ENCODE measurements at places on chromosomes 6 and 20. TPM values are rescaled to one million over a fixed set of nuclear protein-coding genes. Genes with fewer than 3 reads are reported as not detected.
A peak's percentile ranks its signal among the peaks of the same experiment; 100 is the strongest.

DNA sequence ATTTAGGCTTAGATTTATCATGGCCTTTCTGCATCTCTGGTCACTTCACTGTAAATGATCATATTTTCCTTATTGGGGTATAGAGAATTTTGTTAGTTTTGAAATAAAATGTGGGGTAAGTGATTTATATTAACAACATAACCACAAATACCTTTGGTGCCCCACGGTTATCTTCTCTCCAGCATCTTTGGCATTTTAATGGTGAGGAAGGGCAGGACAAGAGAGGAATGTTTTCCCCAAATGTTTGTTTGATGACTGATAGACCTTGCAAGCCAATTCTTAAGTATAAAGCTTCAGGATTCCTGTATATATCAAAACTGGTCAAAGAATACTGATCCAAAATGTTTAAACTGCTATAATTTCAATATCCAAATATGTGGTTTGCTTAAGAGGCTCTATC, 171.6 kb upstream of the SMLR1 start:
- peak; percentile 15 for DNase-seq

GRCh38 chr20:49214571-49214970, 4.6 kb upstream of the DDX27 start:
- DNase-seq: peak; percentile 39

DNA sequence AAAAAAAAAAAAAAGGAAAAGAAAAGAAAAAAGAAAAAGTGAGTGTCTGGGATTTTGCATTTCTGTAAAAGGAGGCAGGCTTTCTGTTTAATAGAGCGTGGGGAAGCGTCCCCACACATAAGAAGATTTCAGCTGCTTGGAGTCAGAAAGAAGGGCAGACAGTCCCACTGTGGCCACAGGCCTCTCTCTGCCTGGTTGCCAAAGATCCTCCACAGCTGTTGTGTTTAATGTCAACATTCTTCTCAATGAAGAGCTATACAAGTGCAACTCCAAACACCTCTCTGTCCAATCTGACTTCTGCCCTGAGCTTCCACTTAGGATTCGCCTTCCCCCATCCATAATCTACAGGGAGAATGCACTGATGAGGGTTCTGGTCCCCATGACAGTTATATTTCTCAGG, 64.3 kb upstream of the MLN start:
- no peak for DNase-seq

- peak; percentile 63 for DNase-seq
Observed at GRCh38 chr6:73951183-73951582, 255.2 kb downstream of the CD109 start.

DNA sequence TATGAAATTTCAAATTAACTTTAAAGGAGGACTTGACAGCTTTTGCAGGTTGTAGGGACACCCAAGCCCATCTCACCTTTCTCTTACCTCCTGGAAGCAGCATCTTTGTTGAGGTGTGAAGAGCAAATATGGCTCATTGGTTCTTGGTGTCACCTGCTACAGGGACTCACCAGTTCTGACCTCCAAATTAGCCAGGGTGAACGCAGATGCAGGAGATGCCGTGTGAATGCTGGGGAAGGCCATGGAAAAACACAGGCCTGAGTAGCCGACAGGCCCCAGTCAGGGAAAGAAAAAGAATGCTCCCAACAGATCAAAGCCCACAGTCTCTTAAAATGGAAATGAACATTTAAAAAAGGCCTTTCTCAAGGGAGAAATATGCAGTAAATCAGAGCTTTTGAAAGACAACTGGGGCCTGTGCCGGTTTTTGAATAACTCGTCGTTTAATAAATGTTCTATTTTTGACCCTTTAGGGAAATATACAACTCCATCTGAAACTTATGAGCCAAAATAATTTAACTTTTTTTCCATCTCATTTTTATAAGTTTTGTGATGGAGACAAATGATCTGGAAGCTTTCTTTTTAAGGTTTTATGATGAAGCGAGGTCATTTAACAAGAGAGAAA, 167.5 kb downstream of the CD83 start:
- DNase-seq: no peak

- no peak for DNase-seq
Observed at GRCh38 chr20:35756404-35756803, 14.3 kb upstream of the RBM39 start.

Gene ID1
- polyA plus RNA-seq: 248 TPM

GRCh38 chr6:149065658-149066556, 251.6 kb upstream of the TAB2 start:
- DNase-seq: no peak

Gene CST9
- not detected for polyA plus RNA-seq

Gene TCF21
- 4.0 TPM for polyA plus RNA-seq

DNA sequence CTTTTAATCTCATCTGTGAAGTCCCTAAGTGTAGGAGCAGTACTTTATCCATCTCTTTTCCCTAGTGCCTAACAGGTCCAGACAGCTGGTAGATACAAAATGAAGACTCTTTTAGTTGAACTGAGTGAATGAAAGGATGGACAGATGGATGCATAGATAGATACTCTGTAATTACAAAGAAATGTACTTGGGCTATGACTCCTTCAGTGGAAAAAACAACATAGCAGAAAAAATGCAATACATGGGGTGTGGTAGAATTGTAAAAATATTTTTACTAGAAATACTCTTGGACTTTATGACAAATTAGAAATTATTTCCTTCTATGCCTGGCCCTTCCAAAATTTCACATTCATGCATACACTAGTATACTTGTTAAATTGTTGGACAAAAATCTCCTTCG, 29.3 kb downstream of the KCNQ5 start:
- DNase-seq: peak; percentile 60

Gene EYS
- 0.10 TPM for polyA plus RNA-seq

DNA sequence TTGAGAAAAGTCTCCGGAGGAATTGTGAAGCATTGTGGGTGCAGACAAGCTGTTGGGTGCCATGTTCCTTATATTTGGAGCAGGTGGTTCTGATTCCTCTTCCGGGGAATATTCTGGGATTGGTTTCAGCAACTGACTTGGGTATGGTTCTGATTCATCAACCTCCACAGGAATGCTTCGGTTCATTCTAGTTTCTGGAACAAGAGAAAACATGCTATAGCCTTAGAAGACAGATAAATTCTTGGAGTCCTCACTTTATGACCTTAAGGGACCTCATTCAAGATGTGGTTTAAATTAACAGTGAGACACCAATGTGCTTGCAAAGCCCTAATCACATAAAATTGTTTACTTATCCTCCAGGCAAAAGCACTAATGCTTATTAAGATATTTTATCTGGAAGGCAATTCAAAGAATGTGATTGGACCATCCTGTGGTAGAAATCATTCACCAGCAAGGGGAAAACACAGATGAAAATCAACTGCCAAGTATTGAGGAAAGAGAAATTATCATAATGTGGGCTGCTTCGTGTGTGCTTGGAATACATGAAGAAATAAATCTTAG, 13.7 kb downstream of the TRAF3IP2 start:
- DNase-seq: peak; percentile 83

Gene SLC17A9
- 23.2 TPM for polyA plus RNA-seq

GRCh38 chr6:20811109-20811761, 277.0 kb downstream of the CDKAL1 start:
- peak; percentile 94 for DNase-seq

DNA sequence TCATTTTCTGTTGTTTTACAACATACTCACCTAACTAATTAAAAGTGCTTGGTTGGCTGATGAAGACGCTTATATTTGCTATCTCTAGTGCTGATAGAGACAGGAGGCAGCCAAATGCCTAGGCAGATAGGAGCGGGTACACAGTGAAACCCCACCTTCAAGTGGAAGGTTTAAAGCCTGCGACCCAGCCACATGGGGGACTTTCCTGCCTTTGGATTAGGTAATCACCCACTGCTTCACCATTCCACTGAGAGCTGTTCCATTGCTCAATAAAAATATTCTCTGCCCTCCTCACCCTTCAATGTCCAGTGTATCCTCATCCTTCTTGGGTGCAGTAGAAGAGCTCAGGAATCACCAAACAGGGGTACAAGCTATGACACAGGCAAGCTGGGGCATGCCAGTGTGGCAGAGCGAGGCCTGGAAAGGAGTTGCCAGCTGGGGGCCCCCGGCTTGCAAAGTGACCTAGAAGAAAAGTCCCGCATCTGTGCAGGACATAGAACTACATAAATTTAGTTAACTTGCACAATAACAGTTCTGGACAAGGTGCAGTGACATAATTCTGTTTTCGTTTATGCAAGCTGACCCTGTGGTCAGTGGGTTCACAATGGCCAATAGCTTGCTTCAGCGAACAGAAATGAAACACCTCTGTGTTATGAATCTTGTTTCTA, 112.0 kb upstream of the MLIP start:
- no peak for DNase-seq

- peak; percentile 86 for DNase-seq
Observed at GRCh38 chr6:43771858-43772680, 2.1 kb downstream of the VEGFA start.

GRCh38 chr20:50607436-50607835, 83.9 kb downstream of the RIPOR3 start:
- no peak for DNase-seq

- peak; percentile 82 for DNase-seq
Observed at GRCh38 chr6:16903470-16903869, 142.2 kb upstream of the ATXN1 start.

GRCh38 chr20:46232539-46232938, 75.8 kb downstream of the CDH22 start:
- no peak for DNase-seq

DNA sequence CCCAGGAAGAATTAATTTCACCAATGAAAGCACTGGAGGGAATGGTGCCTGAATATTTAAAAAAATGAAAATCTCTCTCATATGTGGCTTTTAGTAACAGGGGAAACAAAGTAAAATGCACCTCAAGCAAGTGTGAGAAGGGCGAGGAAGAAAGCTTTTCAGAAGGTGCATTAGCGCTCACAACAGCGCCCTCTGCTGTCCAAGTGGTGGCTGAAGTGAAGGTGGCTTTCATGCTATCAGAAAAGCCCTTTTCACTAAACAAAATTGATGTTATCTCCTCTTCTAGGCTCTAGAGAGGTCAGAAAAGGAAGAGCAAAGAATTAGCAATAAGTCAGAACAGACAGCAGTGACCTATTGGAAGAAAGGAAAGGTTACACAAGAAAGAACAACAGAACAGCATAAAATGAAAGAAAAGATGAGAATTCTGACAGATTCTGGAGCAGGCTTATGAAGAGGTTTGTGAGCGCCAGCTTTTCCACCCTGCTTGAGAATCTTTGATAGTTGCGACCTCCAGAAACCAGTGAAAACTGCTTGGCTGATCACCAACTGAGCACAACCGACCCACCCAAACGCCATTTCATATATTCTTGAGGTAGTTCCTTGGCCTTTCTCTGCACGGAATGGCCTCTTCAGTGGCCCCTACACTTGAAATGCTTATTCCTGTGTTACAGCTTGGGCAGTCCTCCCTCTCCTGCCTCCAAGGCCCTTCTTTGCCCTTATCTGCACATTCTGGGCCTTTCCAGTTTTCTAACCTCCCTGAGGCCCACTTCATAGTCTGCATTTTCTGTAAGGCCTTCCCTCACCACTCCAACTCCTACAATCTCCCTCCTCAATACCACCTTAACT, 45.3 kb downstream of the SMLR1 start:
- peak; percentile 63 for DNase-seq

Gene XKR7
- not detected for polyA plus RNA-seq

DNA sequence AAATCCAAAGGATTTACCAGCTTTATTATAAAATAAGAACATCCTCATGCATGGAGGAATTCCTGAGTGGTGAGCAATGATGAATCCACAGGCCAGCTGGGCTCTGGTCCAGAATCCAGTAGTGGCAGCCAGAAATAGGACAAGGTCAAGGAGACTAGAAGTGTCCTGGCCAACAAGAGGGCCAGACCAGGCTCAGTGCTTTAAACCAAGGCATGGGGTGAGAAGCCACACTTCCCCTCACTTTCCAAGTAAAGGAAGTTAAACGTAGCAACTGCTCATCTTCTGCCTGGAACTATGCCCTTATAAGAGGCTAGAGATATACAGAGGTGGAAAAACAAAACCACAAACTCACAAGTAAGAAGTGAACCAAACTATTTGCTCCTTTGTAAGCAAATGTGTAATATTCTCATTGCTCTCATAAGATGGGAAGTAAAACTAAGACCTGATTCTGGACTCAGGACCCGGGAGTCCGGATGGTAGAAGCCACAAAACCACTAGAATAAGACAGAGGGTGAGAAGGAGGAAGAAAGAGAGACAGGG, 253.2 kb downstream of the UST start:
- DNase-seq: peak; percentile 91

Gene FAM209B
- polyA plus RNA-seq: not detected

DNA sequence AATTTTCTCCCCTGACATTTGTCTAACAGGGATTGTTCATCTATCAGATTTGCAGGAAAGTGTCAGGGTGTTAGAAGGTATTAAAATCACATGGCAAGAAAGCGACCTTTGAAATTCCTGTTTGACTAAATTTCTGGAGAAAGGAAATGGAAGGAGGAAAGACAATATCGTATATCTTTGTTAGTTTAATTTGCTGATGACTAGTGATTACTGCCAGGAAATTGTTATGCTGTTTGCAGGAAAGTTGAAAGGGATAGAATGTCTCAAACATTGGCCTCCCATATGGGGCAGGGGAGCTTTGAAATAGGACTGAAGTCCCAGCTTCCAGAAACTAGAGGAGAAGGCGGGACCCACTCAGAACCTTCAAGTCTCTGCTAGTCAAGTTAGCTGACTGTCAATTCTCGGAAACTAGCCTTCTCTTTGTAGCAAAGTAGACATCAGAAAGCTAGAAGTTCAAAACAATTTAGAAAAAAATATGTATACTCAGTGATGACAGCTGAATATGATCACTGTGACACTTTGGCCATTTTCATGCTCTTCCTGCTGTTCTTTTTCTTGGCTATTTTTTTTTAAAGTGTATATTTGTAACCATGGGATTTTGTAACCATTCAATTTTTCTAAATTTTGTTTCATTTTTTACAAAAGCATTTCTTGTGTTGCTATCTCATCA, 53.4 kb upstream of the RALGAPA2 start:
- no peak for DNase-seq

GRCh38 chr6:124872361-124873065, 89.7 kb upstream of the RNF217 start:
- DNase-seq: no peak

GRCh38 chr6:3620389-3620788, 131.1 kb downstream of the PXDC1 start:
- DNase-seq: no peak

- no peak for DNase-seq
Observed at GRCh38 chr6:16301511-16301910, 63.1 kb downstream of the GMPR start.

DNA sequence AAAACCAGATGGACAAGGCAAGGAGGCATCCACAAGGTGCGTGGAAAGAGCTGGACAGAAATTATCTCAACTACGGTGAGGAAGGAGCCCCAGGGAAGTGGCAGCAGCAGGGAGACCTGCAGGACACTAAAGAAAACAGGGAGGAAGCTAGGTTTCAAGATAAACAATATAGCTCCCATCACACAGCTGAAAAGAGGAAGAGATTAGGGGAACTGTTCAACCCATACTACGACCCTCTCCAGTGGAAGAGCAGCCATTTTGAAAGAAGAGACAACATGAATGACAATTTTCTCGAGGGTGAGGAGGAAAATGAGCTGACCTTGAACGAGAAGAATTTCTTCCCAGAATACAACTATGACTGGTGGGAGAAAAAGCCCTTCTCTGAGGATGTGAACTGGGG, 26.8 kb downstream of the TRMT6 start:
- DNase-seq: no peak

GRCh38 chr6:45555981-45556771, 178.4 kb upstream of the SUPT3H start:
- peak; percentile 60 for DNase-seq

Gene CENPW
- 29.7 TPM for polyA plus RNA-seq

Gene FRK
- 0.06 TPM for polyA plus RNA-seq

- DNase-seq: peak; percentile 48
Observed at GRCh38 chr20:49230561-49231133, 11.4 kb downstream of the DDX27 start.

Gene APOM
- polyA plus RNA-seq: 5.6 TPM

Gene VSX1
- not detected for polyA plus RNA-seq

Data from GM23248 (cell line).